Stimulated activated naive B cell treated with anti-CD40 and anti-IgM and Interleukin-4, amounts not matched to agents 10 μg/mL and 1 μg/mL and 100 μg/mL, for 72 hours (primary cell): ENCODE measurements at places on chromosomes 5 and 9.

- DNase-seq: no peak
Observed at GRCh38 chr9:130689937-130690700, 3.5 kb upstream of the EXOSC2 start.

- no peak for DNase-seq
Observed at GRCh38 chr5:218457-219291, 554 bp downstream of the SDHA start.

GRCh38 chr5:66646570-66646969 lies 50.4 kb downstream of the MAST4 start:
- no peak for DNase-seq

DNA sequence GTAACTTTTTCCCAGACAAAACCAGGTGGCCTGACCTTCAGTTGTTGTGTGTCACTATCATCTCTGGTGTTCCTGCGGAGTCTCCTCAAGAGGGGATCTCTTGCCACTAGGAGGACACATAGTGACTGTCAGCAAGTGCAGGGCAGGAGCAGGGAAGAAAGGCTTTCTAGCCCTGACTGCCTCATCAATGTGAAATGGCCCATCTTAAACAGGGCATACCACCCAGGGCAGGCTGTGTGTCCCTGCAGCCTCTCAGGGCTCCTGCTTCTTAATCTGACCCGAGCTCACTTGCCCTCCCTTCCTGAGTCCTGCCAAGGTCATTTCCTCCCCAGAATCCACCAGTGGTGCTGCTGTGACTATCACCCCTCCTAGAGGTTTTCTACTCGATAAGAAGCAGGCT lies 57.4 kb upstream of the SIMC1 start:
- DNase-seq: no peak

GRCh38 chr9:128077847-128078503 lies 9.9 kb downstream of the SLC25A25 start:
- DNase-seq: no peak

GRCh38 chr9:128276574-128277270 lies 646 bp downstream of the SWI5 start:
- no peak for DNase-seq

GRCh38 chr5:5340206-5340729 lies 82.2 kb upstream of the ICE1 start:
- no peak for DNase-seq

DNA sequence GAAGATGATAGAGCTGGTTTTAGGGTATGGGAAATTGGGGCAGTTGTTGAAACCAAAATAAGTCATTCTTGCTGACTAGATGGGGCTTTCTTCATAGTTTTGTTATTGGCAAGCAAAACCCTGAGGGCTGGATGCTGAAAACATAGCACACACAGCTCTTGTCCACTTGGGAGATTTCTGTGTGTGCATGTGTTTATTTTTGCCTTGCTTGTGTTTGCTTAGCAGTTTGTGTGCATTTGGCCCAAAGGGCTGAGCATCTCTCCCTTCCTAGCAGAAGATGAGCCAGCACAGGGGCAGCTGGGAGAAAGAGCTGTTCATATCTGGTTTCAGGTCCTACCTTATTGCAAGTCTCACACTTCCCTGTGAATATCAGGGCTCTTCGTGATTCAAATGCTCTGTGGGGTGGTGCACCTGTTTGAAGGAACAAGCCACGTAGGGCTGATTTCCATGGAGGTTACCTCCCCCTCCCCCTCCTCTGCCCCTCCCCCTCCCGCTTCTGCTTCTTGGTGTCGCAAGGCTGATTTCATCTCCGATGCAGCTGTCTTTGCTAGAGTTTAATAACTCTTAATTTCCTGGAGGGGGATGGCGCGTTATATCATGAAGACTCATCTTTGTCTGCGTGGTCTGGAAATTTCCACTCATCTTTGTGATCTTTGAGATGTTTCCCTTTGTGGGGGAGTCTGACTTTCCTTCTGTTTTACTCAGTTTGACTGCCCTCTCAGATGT lies 296.5 kb downstream of the ARHGAP26 start:
- peak; percentile 3 for DNase-seq

- no peak for DNase-seq
Observed at GRCh38 chr5:41527201-41527779, 16.9 kb upstream of the PLCXD3 start.

GRCh38 chr9:126516936-126517832 lies 96.5 kb upstream of the LMX1B start:
- DNase-seq: peak; percentile 58

DNA sequence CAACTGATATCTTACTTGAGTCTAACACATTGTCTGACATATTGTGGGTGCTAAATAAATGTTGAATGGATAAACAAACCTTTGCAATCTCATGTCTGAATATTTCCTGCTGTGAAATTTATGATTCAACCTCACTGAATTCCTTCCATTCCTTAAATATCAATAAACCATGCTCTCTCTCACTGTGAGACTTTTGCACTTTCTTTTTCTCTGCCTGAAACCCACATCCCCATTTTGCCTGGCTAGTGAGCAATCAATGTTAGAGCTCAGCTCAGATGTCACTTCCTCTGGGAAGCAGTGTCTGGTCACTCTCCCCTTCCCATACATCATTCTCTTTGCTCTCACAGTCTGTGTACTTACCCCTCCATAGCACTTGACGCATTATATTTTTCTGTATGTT lies 383.7 kb upstream of the TRPC7 start:
- DNase-seq: no peak

DNA sequence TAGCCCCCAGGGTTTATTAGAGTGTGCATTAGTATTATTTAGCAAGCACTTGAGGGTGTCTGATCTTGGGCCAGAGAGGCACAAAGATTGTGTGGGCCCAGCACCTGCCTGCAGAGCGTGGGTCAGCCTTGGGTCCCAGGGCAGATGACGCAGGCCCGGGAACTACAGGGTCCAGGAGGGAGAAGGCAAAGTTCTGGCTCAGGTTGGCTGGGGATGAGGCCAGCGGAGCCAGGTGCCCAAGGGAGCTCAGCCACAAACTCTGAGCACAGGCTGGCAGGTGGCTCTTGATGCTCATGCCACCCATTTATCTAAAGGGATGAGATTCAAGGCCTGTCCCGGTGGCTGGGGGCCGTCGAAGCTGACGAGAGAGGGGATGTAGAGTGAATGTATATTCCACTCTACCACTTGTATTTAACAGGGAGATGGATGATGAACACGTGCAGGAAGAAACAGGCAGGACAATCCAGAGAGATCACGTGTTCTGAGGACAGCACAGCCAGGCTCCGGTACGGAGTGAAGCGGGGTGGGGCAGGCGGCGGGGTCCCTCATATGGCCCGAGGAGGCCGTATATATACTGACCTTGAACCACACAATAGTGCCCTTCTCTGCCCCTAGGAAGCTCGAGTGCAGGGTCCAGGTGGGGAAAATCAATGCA lies 818 bp upstream of the OBP2A start:
- DNase-seq: no peak

- DNase-seq: no peak
Observed at GRCh38 chr5:96709152-96709821, 47.1 kb downstream of the CAST start.

- no peak for DNase-seq
Observed at GRCh38 chr5:126354012-126354857, 69.0 kb upstream of the GRAMD2B start.

- no peak for DNase-seq
Observed at GRCh38 chr5:6371079-6371810, 7.1 kb downstream of the MED10 start.

DNA sequence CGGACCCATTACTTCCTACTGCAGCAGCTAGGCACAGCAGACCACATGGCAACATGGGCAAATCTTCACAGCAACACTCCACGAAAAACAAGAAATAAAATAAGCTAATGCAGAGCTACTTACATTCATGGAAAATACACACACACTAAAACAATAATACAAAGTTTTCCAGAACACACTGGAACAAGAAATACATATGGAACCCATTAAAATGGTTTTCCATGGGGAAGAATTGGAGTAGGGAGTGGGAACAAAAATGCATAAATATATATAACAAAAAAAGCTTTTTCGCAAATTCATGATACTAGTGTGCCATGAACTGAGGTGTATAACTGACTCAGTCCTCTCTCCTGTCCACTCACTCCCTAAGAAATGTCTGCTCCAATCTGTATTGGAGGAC lies 8.3 kb downstream of the ADAMTS12 start:
- DNase-seq: no peak

DNA sequence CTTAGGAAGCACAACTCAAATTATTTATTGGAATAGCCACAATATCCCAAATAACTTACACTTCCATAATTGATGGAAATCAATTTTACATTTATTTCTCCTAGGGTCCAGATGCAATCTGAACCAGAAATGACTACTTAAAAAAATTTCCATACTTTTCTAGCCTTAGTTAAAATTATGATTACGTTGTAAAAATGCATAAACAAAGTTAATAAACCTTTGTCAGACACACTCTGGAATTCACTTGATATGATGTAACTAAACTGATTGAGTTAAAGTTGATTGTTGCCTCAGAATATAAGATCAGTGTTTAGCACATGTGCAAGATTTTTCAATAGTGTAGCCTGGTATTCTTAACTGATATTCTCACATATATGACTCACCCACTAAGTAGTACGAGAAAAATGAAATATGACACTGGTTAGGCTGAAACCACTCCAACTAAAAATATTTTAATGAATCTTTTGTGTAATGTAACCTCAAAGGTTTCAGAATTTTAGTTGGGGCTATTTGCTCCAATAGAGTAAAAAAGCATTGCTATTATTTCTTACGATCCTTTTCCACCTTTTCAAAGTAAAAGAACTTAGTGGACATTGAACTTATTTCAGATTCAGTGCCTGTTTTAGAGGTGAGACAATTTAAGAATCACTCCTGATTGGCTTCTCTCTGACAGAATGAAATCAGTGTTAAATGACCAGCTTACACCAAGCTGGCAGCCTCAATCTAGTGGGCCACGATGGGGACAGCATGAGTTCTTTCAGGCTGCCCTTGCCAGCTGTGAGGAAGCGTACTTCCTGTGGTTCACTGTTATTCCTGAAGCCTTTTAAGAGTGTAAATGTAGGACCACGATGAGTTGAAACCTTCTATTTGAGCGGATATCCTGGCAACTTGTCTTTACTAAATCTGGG lies 277.2 kb upstream of the CDH9 start:
- no peak for DNase-seq

DNA sequence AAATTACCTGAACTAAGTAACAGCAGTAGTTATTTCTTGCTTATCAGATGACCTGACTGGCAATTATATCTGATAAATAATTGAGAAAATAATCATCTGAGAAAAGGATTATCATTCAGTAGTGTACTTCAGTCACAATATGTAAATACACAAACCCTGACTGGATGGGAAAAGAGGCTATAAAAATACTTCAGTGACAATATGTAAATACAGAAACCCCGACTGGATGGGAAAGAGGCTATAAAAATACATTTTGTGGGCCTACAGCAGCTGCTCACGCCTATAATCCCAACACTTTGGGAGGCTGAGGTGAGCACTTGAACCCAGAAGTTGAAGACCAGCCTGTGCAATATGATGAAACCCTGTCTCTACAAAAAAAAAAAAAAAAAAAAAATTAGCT lies 11.1 kb downstream of the UBAP2 start:
- no peak for DNase-seq

- no peak for DNase-seq
Observed at GRCh38 chr9:24073007-24073592, 247.1 kb upstream of the ELAVL2 start.

GRCh38 chr5:145777445-145778063 lies 57.6 kb downstream of the PRELID2 start:
- DNase-seq: no peak

GRCh38 chr5:78542321-78542840 lies 106.2 kb downstream of the LHFPL2 start:
- no peak for DNase-seq

DNA sequence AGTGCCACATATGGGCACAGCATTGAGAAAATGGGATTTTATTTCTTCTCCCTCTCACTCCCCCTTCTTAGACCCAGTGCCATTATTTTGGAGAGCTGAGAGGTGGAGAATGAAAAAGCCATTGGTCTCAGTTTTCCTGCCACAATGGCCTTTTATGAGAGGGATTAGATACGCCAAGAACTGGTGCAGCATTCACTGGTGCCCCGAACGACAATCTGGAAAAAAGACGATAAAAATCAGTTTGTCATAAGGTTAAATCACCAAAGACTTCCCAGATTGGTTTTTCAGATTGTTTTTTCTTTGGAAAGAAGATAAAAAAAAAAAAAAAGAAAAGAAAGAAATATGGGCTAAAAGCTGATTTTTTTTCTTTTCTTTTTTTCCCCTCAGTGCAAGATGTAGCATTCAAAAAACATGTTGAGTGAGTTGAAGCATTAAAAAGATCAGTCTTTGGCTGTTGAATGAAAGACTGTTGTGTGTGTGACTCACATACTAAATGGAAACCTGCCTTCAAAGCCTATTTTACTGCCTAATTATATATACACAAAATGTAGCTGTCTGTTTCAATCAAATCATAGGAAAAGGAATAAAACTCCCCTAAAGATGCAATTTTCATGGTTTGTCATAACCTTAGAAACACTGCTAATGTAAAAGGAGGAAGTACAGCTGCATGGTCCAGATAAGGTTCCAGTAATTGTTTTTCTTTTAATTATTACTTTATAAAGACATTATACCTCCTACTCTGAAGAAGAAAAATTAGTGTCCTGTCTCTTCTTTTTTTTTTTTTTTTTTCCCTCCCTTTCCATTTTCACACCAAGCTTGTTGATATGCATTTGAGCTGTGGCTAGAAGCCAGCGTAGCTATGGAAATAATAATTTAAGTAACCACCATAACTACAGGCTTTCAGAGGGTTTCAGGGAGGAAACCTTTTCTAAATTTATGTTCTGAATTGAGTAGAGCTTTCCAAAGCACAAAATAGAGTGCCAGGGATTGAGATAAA lies 27.2 kb upstream of the ZNF608 start:
- DNase-seq: no peak

GRCh38 chr9:114314881-114315722 lies 7.8 kb upstream of the ORM1 start:
- DNase-seq: no peak

- DNase-seq: no peak
Observed at GRCh38 chr9:101476576-101477208, 41.1 kb upstream of the ALDOB start.

- peak; percentile 55 for DNase-seq
Observed at GRCh38 chr5:179166886-179167841, 107.0 kb downstream of the ZNF354C start.

- DNase-seq: no peak
Observed at GRCh38 chr5:124995421-124995820, 249.0 kb upstream of the ZNF608 start.

DNA sequence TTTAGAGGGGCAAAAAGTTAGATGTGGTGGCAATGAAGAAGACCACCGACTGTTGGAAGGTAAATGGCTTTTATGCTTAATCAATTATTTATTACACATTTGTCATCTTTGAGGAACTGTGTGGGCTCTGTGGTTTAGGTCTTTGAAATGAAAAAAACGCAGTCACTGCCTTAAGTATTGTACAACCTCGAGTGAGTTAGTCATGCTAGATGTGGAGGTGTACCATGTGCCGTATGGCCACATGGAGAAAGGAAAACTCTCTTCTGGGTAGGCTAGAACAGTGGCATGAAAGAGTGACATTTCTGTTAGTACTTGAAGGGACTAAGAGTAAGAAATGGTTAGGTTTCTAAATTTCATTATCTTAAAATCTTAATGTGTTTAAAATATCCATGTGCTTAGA lies 166.1 kb downstream of the HACD4 start:
- no peak for DNase-seq
